ENCODE measurements at places on chromosomes 16 and 17.

DNA sequence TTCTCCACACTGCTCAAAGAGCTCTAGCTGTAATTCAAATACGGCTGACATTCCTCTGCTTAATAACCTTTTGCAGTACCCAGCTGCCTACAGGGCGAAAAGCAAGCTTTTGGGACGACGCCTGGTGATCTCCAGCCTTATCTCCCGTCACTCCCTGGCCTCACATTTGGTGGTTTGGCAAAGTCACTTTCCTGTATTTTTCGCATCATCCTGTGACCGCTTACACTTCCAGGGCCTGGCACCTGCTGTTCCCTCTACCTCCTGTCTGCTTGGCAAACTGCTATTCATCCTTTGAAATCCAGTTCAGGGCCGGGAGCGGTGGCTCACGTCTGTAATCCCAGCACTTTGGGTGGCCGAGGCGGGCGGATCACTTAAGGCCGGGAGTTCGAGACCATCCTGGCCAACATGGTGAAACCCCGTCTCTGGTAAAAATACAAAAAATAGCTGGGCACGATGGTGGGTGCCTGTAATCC, 2.7 kb upstream of the BHLHA9 start:
- DNase-seq: peak; percentile 20

GRCh38 chr16:56197192-56197992, 6.1 kb downstream of the GNAO1 start:
- DNase-seq: no peak

DNA sequence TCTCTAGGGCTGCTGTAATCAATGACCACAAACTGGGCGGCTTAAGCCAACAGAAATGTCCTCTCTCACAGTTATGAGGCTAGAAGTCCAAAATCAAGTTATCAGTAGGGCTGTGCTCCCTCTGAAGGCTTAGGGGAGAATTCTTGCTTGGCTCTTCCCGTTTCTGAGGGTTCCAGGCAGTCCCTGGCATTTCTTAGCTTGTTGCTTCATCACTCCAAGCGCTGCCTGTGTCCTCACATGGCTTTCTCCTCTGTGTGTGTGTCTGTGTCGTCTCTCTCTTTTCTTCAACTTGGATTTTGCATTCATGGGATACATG, 13.7 kb upstream of the CDC42EP4 start:
- DNase-seq: peak; percentile 95

- peak; percentile 64 for DNase-seq
Measured at GRCh38 chr17:82917699-82918345, 78.0 kb upstream of the ZNF750 start.

DNA sequence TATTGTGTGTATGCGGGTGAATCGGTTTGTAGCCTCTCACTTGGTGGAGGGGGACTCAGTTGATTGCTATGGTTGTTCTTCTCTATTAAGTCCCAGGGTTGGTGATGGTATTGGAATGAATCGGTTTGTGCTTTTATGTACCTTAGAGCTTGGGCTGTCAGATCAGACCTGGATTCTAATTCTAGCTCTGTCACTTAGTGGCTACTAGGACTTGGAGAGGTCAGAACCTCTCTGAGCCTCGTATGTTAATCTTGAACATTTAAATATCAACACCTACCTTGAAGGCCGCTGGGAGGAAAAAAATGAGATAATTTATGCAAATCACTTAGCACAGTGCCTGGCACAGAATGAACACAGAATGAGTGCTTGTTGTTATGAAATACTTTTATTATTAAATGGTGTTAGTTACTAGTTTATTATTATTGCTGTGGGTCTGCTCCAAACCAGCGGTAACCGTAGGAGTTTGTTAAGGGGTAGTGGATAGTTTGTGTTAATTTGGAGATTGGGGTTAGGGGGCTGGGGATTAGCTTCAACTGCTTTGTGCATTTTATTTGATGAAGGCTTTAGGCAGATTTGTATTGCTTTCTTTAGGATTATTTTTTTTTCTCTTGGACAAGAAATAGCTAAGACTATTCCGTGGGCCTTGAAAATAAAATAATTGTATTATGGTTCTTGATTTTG, 3.5 kb downstream of the KDM6B start:
- no peak for DNase-seq

GRCh38 chr17:42773290-42774035, at the start of gene VPS25:
VPS25 (plus strand) TSS chr17:42773449; CDS start chr17:42773476, 27 bp downstream.
- DNase-seq: peak; percentile 87

GRCh38 chr16:56966093-56966475, 4.3 kb downstream of the CETP start:
- DNase-seq: no peak

GRCh38 chr17:30831257-30831656, 509 bp upstream of the ATAD5 start:
- DNase-seq: peak; percentile 8

DNA sequence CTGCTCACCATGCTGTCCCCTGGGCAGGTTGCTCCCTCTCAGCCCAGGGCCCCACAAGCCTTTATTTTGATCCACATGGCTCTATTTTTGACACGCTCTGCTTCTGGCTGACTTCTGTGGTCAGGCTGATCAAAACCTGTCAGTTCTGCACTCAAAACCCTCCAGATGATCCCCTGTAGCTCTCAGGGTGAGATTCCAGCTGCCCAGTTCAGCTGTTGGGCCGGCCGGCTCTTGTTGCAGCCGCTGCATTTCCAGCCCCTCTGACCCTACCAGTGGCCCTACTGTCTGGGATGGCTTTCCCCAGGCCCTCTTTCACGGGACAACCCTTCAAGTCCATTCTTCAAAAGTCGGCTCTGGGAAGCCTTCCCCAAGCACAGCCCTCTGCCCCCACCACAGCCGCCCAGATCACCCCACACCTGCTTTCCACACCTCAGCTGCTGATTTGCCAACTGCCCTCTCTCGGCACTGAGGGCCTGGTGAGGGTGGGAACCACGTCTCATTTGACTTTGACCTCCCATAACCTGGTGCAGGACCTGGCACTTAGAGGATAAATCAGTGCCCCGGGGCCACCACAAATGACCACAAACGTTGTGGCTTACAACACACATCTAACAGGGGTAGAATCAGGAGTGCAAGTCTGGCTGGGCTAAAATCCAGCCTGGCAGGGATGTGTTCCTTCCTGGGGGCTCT, 16.3 kb upstream of the CACNG4 start:
- no peak for DNase-seq

GRCh38 chr16:86355531-86355930, 154.8 kb upstream of the FOXF1 start:
- peak; percentile 93 for DNase-seq

DNA sequence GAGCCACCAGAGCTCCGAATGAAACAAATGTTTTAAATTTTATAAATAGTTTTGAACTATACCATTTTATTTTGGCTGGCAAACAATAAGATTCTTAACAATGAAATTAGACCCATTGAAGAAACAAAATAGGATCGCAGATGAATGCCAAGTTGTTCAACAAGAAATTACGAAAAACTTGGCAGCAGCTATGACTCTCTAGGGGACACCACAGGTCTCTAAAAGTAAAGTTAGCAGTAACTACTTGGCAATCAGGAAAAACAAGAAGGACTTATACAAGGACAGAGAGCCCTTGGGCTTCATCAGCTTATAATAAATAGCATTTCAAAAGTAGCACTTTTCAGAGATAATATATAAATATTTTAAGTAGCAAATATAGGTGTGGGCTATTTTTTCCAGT, 603.8 kb upstream of the PSMD7 start:
- DNase-seq: no peak
